ENCODE measurements at places on chromosomes 3 and 15.

GRCh38 chr3:72972706-72973030, 23.9 kb upstream of the PPP4R2 start:
- DNase-seq, result no peak

DNA sequence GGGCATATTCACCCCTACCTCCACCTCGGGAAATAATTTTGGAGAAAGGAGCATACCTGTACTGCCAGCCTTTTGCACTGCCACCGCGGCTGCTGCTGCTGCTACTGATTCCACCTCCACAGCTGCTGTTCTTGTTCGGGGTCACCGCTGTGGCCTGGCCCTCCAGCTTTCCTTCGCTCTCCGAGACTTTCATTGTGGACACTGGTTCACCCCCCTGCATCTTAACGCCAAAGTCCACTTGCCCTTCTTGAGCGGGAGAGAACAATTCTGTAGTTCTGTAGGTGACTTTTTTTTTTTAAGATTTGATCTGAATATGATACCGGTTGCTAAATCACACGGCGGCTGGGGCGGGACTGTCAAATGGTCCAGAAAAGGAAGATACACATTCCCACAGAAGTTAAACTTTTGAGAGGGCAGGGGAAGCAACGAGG, 701 bp downstream of the OSBPL11 start:
- DNase-seq, result no peak

DNA sequence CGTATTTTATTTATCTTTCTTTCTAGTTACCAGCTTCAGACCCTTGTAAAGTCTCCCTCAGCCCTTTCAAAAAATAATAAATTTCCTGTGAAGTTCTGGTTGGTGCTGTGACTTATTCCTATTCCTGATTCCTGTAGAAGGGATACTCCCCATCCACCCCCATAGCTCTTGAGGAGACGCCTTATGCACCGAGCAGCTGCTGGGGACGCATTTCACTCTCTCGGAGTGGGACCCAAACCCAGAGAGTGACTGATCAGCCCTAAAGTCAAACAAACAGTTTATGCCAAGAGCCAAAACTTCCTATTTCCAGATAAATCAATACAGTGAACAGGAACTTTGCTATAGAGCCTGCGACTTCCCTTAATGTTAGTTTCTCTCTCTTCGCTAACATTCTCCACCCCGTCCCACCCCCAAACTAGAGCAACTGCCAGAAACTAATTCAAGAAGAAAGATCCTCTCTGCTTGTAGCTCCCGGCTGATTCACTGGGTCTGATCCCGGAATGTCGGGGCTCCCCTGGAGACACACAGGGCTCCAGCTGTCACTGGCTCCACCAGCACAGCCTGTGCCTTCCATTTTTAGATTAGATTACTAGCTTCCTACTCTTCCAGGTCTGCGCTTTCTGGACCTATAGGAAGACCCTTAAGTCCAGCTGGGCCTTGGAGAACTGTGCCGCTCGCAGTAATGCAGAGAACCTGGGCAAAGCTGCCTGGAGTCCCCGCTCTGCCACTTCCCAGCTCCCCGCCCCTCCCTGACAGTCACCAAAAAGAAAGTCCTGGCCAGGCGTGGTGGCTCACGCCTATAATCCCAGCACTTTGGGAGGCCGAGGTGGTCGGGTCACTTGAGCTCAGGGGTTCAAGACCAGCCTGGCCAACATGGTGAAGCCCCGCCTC, 45.2 kb downstream of the KLHL25 start:
- DNase-seq, result no peak

DNA sequence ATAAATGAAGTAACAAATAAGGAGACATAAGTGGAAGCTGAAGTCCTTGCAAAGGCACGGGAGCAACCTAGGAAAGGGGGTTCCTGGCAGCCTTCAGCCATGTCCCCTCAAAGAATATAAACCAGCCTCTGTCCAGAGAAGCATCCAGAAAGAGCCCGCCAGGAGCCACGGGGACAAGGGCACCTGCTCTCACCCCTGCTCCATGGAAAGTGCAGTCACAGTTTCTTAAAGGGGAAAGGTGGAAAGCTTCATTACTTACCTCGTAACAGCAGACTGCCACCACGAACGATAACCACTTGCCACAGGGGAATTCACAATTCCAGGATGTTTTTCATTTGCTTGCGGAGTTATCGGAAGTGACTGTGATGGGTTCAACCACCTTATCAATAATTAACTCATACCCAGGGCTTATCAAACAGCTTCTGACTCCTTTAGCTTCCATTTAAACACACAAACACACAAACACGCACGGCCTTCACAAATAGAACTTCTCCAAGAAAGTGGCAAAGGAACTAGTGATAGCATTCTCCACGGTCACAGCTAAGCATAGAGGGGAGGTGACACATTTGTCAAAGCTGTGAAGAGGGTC, 134.2 kb upstream of the IGF1R start:
- DNase-seq, result no peak

DNA sequence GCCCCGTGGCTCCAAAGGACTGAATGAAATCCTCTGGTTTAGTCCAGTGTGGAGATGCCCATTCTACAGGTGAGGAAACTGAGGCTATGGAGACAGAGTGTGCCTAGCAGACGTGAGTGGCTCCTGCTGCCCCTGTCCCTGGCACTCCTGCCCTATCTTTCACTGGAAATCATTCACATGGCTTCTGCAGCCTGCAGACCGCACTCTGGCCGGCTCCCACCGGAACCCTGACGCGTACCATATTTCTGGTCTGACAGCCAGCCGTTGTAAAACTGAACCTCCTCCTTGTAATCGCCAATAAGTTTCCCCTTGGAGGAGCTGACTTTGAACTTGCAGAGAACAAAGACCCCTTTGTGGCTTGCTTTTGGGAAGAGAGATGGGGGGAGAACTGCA, 136.5 kb downstream of the CHSY1 start:
- peak; percentile 7 for DNase-seq

DNA sequence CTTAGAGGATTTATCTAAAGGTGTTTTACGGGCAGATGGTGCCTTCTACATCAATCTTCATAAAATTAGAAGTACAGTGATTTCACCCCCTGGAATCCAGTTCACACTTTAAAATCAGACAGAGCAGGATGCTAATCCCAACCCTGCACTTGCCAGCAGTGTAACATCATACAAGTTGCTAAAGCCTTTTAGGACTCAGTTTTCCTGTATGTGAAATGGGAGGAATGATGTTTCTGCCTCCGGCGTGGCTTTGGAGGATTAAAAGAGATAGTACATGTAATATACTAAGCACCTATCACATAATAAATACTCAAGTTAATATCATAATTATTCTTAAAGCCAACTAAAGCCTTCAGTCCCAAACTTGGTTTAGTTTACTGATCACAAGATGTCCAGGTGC, 257.2 kb upstream of the THBS1 start:
- no peak for DNase-seq

Data from putamen (tissue), 1 donor.